NCI-H187 (cell line): ENCODE measurements at places on chromosomes 16 and 17.

DNA sequence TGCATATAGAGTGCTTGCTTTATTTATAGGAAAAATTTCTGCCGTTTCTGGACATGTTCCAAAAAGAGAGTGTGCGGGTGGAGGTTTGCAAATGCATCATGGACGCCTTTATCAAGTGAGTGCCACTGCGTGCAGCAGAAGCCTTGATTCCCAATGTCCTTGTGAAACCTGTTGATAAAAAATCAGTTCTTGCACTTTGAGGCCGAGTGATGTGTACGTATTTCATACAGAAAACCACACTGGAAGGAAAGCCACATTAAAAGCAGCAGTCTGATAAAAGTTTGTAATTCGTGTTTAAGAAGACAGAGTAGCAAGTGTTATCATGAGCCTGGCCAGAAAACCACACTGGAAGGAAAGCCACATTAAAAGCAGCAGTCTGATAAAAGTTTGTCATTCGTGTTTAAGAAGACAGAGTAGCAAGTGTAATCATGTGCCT is 78.0 kb downstream of the KNOP1 start:
- no peak for DNase-seq

- DNase-seq = no peak
Observed at GRCh38 chr16:5903153-5903552, 805.6 kb upstream of the EEF2KMT start.

GRCh38 chr16:35258381-35258780 is 1799.0 kb downstream of the TP53TG3F start:
- DNase-seq = no peak

GRCh38 chr16:19167710-19168370 is at the start of gene SYT17:
SYT17 (plus strand) TSS chr16:19168240; CDS start chr16:19168647, 407 bp downstream.
- peak; percentile 16 for DNase-seq

DNA sequence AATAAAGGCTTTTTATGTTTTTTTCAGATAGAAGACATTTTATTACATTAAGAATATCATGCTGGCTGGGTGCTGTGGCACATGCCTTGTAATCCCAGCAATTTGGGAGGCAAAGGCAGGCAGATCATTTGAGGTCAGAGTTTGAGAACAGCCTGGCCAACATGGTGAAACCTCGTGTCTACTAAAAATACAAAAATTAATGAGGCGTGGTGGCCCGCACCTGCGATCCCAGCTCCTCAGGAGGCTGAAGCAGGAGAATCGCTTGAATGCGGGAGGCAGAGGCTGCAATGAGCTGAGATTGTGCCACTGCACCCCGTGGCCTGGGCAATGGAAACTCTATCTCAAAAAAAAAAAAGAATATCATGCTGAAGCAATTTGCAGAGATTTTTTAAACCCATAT is 29.1 kb upstream of the HAPSTR1 start:
- no peak for DNase-seq

DNA sequence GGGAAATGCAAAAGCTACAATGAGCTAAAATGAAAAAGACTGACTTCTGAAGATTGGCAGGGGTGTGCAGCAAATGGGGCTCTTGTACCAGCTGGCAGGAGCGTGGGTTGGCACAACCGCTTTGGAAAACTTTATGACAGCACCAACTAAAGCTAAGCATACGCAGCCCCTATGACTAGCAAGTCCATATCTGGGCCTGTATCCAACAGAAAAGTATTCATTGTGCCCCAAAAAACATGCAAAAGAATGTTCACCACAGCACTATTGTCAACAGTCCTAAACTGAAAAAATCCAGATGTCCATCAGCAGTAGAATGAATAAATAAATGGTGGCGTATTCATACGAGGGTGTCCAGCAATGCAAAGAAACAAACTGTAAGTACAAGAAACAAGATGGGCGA is 22.6 kb upstream of the ITGA3 start:
- DNase-seq = no peak

GRCh38 chr16:84329843-84330684 is 35.4 kb downstream of the WFDC1 start:
- no peak for DNase-seq

GRCh38 chr17:81890447-81891302 is 711 bp downstream of the ALYREF start:
- DNase-seq = no peak

GRCh38 chr16:27359051-27359450 is 42.9 kb upstream of the IL21R start:
- no peak for DNase-seq

GRCh38 chr17:39178536-39178935 is 12.6 kb upstream of the ARL5C start:
- no peak for DNase-seq

DNA sequence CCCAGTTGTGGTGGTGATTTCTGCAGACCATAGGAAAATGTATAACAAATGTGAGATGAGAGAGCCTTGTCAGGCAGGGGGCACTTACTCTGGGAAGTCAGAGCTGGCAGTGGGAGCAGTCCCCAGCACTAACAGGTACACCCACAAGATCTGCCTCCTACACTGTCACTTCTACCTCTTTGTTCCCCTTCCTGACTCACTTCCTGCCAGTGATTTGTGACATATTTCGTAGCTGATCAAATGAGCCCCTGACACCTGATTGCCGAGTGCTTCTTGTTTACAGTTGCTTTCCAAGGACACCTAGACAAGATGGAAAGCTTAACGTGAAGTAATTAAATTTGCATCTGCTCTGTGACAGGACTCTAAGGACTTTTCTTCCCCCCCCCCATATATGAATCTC is 40.5 kb downstream of the FTO start:
- no peak for DNase-seq

DNA sequence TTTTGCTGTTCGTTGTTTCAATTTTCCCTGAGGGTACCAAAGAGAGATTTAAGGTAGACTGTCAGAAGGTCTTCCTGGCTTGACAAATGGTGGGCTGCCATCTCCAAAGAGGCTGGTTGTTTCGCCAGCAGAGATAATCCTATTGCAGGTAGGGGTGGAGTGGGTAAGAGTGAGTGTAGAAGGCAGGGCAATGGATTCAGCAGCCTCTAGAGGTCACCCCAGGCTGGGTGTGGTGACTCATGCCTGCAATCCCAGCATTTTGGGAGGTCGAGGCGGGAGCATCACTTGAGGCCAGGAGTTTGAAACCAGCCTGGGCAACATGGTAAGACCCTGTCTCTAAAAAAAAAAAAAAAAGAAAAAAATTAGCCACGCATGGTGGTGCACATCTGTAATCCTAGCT is 34.6 kb downstream of the DCAKD start:
- DNase-seq = no peak

- no peak for DNase-seq
Observed at GRCh38 chr17:66753126-66753920, 81.6 kb upstream of the CACNG5 start.

GRCh38 chr17:81237591-81238489 is 1.0 kb downstream of the TEPSIN start:
- DNase-seq = peak; percentile 54

GRCh38 chr16:50841081-50841886 is 99.4 kb downstream of the CYLD start:
- DNase-seq = no peak

DNA sequence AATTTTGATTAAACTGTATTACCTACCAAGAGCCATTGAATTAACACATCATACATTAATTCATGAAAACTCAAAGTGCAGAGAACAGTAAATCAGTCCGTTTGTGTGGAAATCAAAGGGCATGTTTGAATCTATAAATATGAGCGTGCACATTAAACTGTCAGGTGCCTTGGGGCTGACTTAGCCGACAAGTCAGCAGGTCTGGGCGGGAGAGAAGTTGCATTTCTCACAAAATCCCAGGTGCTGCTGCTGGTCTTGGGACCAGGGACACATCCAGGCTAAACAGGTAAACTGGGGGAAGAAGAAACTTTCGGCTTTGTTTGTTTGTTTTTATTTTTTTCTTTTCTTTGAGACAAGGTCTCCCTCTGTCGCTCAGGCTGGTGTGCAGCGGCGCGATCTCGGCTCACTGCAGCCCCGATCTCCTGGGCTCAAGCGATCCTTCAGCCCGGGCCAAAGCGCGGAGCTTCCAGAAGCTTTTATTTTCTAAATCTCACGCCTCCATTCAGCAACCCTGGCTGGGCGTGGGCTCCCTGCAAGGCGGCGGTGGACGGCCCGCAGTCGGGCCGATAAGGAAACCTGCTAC is 213.9 kb downstream of the MRTFB start:
- DNase-seq = peak; percentile 53

DNA sequence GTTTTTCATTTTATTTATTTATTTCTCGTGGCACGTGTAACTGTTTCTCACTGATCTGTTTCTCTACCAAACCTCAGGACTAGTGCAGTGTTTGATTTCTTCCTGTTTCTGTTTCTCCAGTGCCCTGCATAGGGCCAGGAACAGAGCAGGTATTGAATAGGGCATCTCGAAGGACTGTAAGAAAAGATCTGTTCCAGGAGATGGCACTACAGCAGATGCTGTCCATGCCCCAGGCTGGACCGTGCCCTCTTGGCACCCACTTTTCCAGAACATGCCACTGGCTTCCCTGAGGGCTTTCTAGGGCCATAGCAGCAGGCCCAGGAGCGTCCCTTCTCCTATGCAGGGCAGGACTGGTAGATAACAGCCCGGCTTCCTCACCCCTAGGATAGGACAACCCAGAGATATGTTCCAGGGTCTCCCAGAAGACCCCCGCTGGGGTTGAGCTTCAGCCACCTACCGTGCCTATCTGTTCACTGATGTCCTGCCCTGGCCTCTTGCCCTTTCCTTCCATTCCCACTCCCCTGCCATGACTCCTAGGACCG is 4.4 kb downstream of the SNX20 start:
- no peak for DNase-seq

- DNase-seq = no peak
Observed at GRCh38 chr17:75685499-75685898, 18.4 kb downstream of the SAP30BP start.

GRCh38 chr17:70134042-70134441 is 35.3 kb upstream of the KCNJ2 start:
- DNase-seq = no peak

GRCh38 chr17:67265436-67266019 is 20.5 kb upstream of the HELZ start:
- no peak for DNase-seq

- no peak for DNase-seq
Observed at GRCh38 chr16:20327444-20328041, at the start of gene GP2. GP2 (minus strand) TSS chr16:20327513; CDS start chr16:20326431, 1,082 bp downstream.

DNA sequence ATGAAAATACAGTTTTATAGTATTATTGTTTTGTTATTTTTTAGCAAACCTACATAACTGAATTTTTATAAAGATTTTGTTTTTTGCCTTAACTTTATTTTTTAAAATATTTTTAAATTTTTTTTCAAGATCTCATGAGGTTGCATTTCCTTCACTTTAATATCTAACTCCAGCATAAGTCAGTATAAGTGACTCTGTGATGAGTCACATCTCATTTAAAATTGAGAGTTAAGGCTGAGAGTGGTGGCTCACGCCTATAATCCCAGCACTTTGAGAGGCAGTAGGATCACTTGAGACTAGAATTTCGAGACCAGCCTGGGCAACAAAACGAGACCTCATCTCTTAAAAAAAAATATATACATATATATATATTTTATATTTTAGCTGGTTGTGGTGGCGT is 44.0 kb downstream of the NLK start:
- no peak for DNase-seq

- no peak for DNase-seq
Observed at GRCh38 chr17:8369944-8370343, 6.6 kb downstream of the KRABD2 start.

- DNase-seq = no peak
Observed at GRCh38 chr17:36837939-36838272, 99.4 kb upstream of the LHX1 start.

- no peak for DNase-seq
Observed at GRCh38 chr17:71180801-71181385, 939.9 kb upstream of the SOX9 start.

GRCh38 chr16:1512774-1513173 is 19.6 kb downstream of the TELO2 start:
- no peak for DNase-seq

GRCh38 chr16:62156971-62157370 is 120.7 kb upstream of the CDH8 start:
- DNase-seq = no peak

GRCh38 chr16:81564421-81564911 is 119.9 kb downstream of the CMIP start:
- no peak for DNase-seq
